EL (cell line): ENCODE measurements at places on chromosomes 4 and X.

- no peak for DNase-seq
Observed at GRCh38 chrX:150848914-150849365, 49.5 kb downstream of the CD99L2 start.

GRCh38 chrX:112832481-112833095 is 8.0 kb downstream of the AMOT start:
- DNase-seq, result no peak

DNA sequence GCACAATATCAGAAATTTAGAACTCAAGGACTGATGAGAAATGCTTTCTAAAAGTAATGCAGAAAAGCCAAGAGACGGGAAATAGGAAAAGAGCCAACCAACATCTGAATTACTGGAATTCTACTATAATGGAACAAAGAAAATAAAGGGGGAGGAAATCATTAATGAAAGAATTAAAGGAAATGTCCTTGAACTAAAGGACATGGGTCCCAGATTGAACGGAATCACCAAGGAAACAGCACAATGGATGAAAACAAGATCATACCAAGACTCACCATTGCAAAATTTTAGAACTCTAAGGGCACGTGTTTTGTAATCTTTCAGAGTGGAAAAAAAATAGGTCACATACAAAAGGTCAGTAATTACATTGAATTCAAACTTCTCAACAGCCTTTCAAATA is 35.9 kb downstream of the HPGDS start:
- DNase-seq, result no peak

GRCh38 chr4:138223231-138223910 is 18.8 kb downstream of the SLC7A11 start:
- DNase-seq, result no peak

DNA sequence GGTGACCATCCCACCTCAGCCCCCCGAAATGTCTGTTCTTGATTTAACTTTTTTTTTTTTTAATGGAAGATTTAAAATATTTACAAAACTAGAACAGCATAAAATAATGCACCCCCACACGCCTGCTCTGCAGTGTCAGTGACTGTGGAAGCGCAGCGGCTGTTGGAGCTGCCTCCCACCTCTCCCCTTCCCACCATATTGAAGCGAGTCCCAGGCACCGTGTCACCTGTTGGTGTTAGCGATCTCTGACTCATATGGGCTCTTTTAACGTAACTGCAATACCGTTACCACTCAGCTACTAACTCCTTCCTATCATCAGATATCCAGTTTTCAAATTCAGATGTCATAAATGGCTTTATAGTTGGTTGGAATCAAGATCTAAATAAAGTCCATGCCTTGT is 17.1 kb upstream of the TADA2B start:
- no peak for DNase-seq

- no peak for DNase-seq
Observed at GRCh38 chr4:185764876-185765275, 47.1 kb downstream of the SORBS2 start.

GRCh38 chr4:24285759-24286158 is 298.6 kb downstream of the DHX15 start:
- no peak for DNase-seq

DNA sequence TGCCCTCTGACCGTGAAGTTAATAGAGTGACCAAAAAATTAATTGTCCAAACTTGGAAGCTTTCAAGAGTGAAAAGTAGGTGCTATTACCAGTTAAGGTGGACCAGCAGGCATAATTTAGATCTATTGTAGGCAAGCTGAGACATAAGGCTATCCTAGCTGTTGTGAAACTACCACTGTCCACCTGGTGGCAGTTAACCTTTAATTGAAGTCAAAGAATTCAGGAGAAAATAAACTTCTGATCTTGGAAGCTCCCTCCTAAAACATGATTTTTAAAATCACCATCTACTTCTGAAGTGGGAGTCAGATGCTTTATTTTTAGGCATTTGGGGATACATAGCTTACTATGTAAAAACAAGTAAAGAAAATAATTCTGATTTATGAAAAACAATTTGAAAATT is 636.3 kb upstream of the HTR2C start:
- DNase-seq, result no peak

GRCh38 chr4:67576538-67576937 is 18.0 kb downstream of the STAP1 start:
- DNase-seq, result no peak

DNA sequence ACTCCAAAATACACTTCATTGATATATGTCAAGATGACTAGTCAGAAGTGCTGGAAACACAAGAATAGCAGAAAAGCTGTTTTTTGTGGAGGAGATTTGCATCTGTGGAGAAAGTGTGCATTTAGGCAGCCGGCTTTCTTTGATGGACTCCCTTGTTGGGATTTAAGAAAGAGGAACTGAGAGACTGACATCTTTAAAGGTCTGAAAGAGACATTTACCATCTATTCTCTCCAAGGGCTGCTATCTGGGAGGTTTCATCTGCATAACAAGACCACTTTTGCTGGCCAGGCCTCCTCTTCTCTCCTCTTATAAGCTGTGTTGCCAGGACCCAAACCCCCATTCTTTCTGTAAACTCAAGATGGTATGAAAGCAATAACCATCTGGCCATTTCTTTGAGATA is 1065.0 kb downstream of the NLGN4X start:
- no peak for DNase-seq

GRCh38 chrX:107440187-107440586 is 9.3 kb upstream of the FRMPD3 start:
- DNase-seq, result no peak

- DNase-seq, result no peak
Observed at GRCh38 chr4:71683309-71683708, 100.6 kb downstream of the GC start.

GRCh38 chrX:10395179-10395578 is 225.2 kb downstream of the MID1 start:
- DNase-seq, result peak; percentile 11

DNA sequence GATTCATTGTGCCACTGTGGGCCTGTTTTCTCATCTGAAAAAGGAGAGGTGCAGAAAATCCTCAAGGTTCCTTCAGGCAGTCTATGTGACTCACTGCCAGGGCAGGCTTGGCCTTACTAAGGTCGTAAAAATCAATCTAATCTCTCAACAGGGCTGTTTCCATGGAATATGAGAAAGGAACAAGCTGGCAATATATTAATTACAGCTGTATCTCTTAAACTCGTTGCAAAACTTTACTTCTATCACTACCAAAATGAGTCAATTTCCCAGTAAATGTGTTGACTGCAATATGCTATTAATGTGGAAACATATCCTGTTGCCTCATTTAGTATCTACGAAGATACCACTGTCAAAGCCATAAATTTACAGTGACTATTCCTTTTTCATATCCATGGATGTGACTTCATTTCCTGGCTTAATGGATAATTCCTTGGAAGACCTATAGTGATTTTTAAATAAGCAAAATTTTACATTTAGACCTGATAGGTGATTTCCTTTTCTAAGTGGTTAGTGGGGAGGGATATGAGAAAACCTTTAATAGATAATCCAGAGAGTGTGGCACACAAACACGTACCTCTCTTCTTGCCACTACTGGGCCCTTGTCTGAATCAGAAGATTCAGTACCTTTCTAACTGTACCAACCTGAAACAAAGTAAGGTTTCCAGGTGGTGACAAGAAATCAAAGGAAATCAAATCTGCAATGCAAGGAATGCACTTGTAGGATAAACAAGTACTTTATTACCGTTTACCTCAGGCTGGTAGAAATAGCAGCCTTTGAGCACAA is 127.4 kb upstream of the FTHL17 start:
- DNase-seq, result peak; percentile 53

DNA sequence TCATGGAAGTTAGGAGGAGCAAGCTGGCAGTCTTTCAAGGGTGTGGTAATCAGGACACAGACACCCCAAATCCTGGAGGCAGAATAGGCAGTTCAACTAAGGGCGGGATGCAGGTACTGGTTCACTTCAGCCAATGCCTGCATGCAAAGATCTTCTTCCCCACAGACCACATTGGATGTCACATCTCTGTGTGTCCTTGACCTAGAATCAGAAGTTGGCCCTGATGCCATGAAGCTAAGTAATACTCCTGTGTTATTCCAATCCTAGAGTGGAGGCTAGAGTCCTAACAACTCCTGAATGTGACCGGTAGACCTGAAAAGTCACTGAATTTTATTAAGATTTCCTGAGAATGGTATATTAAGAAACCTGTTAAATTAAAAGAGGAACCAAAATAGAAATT is 165.5 kb downstream of the DMD start:
- DNase-seq, result no peak

GRCh38 chrX:38048886-38049285 is 42.5 kb downstream of the SYTL5 start:
- DNase-seq, result no peak

GRCh38 chrX:150332023-150332422 is 31.1 kb upstream of the MAMLD1 start:
- no peak for DNase-seq

GRCh38 chrX:119690921-119691716 is 1.8 kb downstream of the SEPTIN6 start:
- DNase-seq, result peak; percentile 62

DNA sequence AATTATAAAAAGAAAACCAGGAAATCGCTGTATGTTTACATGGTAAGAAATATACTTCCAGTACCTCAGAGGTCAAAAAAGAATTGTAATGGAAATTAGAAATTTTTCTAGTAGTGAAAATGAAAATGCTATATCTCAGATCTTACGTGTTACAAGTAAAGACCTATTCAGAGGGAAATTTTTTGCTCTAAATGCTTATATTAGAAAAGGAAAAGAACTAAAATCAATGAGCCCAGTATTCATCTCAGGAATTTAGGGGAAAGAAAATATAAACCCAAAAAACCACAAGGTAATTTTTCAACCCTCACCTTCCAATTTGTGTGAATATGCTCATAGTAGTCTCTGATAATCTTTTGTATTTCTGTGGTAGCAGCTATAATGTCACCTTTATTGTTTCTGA is 145.6 kb downstream of the RAP1GDS1 start:
- DNase-seq, result no peak

- DNase-seq, result peak; percentile 48
Observed at GRCh38 chr4:57071326-57071725, 38.9 kb downstream of the IGFBP7 start.

- no peak for DNase-seq
Observed at GRCh38 chr4:97828646-97829045, 314.6 kb downstream of the STPG2 start.

GRCh38 chr4:88621763-88622327 is 29.6 kb downstream of the HERC3 start:
- no peak for DNase-seq

DNA sequence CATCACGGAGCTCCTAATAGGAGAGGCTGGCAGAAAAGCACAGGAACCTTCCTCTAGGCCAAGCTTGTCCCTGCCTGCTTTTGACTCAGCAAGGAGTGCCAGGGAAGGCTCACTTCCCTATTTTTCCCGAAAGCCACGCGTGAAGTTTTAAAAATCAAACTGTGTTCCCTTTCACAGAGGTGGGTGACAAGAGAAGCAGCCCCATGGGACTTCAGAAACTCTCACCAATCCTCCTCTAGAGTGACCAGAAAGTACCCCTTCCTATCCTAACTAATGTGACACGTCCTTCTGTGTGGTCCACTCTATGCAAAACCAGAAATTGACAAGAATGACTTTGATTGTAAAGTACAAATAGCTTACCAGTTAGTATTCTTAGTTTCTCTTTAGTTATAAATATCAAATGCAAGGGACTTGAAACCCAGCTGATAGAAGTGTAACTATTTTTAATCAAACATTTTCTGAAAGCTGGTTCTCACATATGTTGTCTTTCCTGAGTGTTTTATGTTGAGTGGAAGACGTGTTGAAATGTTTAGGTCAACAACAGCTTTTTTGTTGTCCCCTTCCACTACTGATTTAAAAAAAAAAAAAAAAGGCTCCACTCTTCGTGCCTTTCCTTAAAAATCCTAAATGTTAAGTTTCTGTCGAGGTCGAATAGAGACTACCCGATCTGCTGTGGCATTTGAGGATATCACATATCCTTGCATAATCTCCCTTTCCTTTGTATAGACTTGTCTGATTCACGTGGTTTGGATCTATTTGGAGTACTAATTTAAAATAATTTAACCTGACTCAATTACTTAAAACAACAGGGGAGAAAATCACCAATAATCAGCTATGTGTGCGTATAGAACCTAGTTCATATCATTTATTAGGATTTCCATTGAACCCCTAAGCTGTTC is 42.1 kb downstream of the NFKB1 start:
- DNase-seq, result no peak

DNA sequence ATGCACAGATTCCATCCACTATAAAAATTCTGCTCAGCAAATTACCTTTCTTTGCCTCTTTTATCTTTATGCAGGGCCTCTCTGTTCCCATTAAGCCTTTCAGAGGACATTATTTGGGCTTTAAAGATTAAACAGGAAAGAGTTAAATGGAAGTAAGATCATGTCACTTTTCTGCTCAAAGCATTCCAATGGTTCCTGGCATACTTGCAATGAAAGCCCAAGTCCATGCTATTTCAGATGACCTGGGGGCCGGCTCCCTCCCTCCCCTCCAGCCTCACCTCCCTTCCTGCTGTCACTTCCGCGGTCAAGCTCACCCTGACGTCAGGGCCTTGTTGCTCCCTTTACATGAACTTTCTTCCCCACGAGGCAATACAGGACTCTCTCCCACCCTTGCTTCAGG is 125.5 kb downstream of the C4orf51 start:
- peak; percentile 41 for DNase-seq

DNA sequence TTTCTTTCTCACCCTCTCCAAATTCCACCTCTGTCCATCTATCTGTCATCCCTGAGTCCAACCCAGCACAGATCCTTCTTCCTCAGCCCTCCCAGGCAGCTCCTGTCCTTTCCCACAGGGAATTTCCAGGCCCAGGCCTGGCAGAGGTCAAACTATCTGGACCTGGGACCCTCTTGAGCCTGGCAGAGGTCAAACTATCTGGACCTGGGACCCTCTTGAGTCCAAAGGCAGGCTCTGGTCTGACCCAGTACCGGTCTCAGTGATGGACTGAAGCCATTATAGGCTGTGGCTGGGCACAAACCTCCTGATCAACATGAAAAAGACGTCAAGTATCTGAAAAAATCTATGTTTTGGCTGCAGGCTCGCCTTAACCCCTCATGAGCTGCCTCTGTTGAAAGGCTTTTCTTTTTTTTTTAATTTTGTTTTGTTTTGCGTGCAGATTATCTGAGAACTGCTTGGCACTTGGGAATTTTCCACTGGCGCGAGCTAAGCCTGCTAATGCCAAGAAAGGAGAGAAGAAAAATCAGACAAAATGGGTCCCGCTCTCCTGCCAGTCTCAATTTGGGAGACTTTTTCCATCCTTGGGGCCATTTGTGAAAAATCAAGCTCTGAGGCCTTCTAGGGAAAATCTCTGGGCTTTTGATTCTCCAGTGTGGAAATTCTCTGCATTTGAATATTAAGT is 31.2 kb downstream of the MSX1 start:
- DNase-seq, result no peak

GRCh38 chrX:40943093-40943641 is 142.1 kb upstream of the USP9X start:
- DNase-seq, result no peak

GRCh38 chrX:134572816-134573682 is 85.2 kb downstream of the PLAC1 start:
- DNase-seq, result peak; percentile 72

DNA sequence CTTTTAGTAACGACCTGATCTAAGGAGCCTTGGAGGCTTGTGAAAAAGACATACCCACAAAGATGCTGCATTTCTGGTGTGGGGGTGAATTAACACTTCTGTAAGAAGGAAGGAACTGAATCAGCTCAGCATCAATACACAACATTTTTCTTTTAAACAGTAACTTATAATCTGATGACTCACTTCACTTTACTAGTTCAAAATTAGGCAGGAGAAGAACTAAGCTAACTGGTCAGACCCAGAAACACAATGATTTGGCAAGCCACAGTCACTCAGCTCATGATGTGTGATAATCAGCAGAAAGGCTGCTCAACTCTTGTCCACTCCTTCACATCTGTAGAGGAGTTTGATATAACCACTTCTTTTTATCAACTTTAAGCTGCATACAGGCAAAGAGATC is 4.6 kb downstream of the MMAA start:
- peak; percentile 41 for DNase-seq
